ENCODE measurements at places on chromosomes 6 and 20.

GRCh38 chr6:9783567-9783966, 631.3 kb downstream of the TFAP2A start:
- no peak for DNase-seq

DNA sequence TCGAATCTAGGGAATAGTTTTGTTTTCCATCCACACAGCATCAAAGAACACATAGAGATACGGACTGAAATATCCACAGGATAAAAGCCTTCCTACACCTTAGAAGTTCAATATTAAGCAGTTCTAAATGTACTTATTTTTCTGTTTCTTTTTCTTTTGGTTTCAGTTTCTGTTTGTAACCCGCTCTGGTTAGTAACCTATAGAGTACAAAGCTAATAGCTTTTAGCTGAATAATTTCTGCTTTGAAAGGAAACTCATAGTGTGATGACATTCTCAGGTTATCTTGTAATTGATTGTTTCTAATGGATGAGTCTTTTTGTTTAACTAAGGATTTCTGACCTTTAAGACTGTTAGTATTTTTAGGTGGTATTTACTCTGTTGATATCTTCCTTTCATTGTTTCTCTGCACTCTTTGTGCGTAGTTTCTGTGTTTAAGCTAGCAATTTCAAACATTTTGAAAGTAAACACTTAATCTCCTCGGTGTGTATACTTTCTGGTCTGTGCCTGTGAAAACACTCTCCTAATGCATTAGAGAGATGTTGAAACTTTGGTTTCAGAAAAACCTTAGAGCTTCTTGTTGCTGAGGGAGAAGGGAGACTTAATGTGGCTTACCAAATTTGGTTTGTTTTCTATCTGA, 385.5 kb downstream of the HDGFL1 start:
- no peak for DNase-seq

DNA sequence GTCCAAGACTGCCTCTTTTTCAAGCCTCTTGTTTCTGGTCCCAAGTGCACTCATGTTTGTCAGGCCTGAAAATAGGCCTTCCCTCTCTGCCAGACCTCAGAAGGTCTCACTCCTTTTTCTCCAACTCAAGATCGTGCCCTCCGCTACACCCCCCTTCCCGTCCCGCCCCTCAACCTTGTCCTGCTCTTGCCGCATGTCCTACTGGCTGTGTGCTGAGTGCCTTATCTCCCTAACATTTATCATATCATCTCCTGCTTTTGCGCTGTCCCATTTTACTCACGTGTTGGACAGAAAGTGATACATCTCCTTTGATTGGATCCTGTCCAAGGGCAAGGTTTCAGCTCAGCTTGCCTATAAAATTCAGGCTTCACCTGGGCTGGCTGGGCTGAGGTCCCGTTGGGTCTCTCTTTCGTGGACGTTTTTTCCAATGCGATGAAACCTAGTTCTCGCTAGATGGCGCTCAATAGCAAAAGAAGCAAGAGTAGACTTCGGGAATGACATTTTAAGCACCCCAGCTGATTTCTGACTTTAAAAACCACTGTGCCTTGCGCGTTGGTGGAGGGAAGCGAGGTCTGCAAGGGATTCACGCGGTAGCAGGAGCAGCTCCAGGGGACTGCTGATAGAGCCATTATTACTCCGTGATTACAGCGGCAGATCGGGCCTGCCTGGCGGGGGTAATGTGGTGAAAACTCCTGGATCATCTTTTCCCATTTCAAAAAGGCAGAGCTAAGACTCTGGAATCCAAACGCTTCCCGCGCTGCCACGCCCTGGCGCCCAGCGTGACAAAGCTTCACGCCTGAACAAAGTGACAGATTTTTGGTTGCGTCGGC, 137.6 kb downstream of the IMPG1 start:
- peak; percentile 45 for DNase-seq

- DNase-seq, result no peak
Measured at GRCh38 chr6:112827793-112828192, 480.7 kb downstream of the RFPL4B start.

DNA sequence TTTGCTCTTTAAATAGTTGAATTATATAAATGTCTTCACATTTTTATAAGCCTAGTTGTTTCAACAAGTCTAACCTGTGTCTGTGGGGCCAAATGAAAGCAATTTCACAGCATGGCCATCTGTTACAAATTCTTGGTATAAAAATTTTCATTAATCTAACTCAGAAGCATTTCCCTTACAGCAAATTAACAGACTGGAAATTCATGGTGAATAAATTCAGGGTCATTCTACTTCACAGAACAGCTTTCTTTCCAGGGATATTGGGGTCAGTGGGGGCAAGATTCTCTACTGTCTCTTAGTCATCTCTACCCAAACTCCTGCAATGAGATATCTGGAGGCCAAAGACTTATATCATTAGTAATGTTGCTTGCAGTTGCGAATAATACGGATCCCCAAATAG, 352.1 kb downstream of the MMUT start:
- DNase-seq, result no peak

- no peak for DNase-seq
Measured at GRCh38 chr6:158769771-158770432, 49.3 kb downstream of the EZR start.

DNA sequence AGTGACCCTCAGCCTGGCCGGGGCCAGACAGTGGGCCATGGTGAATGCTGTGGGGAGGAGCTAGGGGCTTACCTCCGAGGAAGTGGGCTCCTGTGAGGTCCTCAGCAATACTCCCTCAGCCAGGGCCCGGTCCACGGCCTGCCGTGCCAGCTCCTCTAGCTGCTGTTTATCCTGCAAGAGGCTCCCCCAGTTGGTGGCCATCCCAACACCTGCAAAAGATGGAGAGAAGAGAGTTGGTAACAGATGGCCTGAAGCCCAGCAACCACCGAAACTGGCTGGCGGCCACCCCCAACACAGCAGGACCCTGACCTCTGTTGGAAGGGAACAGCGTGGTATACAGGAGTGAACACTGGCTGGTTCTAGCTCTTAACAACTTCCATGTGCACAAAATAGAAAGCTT, 4.0 kb downstream of the GSS start:
- DNase-seq, result no peak

GRCh38 chr6:26331218-26332073, 33.6 kb upstream of the BTN3A2 start:
- DNase-seq, result no peak

DNA sequence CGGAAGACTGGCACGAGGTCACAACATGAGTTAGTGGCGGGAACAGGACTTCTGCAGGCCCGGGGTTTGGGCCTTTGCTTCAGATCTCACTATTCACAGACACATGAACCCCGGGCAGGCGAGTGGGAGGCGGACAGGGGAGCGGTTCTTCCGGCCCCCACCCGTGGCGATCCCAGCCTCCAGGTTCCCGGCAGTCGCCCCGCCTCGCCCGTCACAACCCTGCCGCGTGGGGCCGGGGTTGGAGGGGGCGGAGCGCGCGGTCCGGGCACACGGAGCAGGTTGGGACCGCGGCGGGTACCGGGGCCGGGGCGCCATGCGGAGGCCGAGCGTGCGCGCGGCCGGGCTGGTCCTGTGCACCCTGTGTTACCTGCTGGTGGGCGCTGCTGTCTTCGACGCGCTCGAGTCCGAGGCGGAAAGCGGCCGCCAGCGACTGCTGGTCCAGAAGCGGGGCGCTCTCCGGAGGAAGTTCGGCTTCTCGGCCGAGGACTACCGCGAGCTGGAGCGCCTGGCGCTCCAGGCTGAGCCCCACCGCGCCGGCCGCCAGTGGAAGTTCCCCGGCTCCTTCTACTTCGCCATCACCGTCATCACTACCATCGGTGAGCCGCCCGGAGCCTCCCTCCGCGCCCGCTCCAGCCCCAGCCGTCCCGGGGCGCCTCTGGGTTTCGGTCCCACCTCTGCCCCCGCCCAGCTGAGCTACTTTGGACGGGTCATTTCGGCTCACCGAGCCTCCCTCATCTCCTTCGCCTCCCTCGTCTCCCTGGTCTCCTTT, at the start of gene KCNK15:
Gene KCNK15 (plus strand): TSS at position 268 of the 769 bp plus-strand sequence. CDS start 46 bp downstream, at position 314.
- peak; percentile 14 for DNase-seq

GRCh38 chr6:3414327-3415081, 42.3 kb downstream of the SLC22A23 start:
- DNase-seq, result no peak

GRCh38 chr6:1596088-1596852, 13.4 kb upstream of the FOXC1 start:
- peak; percentile 67 for DNase-seq

DNA sequence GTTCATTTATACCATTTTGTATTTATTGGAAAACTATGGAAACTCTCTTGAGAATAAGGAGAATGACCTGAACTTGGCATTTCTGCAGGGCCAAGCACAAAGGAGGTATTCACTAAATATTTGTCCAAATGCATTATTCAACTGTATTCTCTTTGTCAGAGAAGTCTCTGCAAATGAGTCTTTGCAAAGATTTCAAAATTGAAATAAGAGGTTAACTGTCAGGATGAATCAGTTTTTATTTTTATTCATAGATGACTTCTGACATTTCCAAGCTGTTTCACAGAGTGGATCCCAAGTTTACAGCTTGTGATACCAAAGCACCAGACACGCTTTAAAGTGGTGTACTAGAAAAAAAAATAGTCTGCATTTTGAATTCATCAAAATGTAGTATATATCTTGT, 131.6 kb downstream of the UTRN start:
- DNase-seq, result no peak

DNA sequence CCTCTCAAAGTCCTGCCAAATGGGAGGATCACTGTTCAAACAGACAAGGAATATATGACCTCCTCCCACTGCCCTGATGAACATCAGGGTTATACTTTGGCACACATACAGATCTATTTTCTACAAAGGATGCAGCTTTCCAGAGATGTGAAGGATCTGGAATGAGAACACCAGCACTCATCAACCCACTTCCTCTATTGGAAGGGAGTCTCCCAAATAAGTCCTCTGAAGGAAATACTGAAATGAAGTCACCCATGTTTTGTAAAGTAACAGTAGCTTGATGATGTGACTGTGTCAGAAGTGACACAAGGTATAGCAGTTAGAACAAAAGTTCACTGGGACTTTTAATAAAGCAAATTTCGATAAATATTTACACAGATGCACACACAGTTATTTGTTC, 104.9 kb downstream of the OGFRL1 start:
- no peak for DNase-seq

- no peak for DNase-seq
Measured at GRCh38 chr6:82976179-82976578, 89.5 kb downstream of the UBE3D start.

- no peak for DNase-seq
Measured at GRCh38 chr6:788058-788457, 95.1 kb upstream of the EXOC2 start.

GRCh38 chr6:168372889-168373288, 53.3 kb upstream of the DACT2 start:
- no peak for DNase-seq

GRCh38 chr6:57021086-57021720, 25.3 kb upstream of the KIAA1586 start:
- DNase-seq, result no peak

GRCh38 chr6:137976430-137976829, 109.4 kb downstream of the TNFAIP3 start:
- no peak for DNase-seq

DNA sequence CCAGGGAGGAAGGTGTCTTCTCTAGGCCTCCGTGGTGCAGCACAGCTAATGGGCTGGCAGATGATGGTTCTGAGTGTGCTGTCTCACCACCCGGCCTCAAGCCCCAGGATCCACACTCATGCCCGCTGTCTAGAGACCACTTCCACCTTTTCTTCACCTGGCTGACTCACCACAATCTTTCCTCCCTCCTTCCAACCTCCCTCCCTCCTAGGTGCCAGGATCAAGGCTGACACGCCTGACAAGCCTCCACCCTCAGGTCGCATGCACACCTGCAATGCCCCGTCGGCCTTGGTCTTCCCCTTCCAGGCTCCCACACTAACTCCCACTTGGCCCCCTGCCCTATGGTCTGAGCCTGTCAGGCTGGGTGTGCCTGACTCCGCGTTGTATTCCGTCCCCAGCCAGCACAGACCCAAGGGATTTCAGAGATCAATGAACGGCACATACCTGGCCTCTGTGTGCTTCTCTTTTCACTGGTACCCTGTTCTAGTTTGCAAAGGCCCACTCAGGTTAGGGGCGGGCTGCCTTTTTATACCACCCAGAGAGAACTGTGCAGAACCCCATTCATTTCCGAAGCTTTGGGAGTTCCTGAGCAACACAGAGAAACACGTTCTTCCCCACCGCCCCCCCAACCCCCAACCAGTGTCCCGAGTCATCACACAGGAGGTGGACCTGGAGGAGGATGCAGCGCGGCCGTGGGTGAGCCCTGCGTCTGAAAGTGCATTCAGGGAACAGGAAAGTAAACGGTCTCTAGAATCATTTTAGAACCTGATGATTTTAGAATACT, 39.3 kb downstream of the PMEPA1 start:
- DNase-seq, result no peak

- peak; percentile 75 for DNase-seq
Measured at GRCh38 chr20:4740774-4741431, 19.2 kb downstream of the PRND start.

GRCh38 chr6:163634211-163635171, 220.0 kb downstream of the QKI start:
- DNase-seq, result no peak

GRCh38 chr6:42742116-42742894, 3.6 kb downstream of the TBCC start:
- no peak for DNase-seq

- no peak for DNase-seq
Measured at GRCh38 chr20:40703975-40704530, 15.0 kb upstream of the MAFB start.

- DNase-seq, result no peak
Measured at GRCh38 chr6:3939964-3940363, 90.8 kb downstream of the FAM50B start.

DNA sequence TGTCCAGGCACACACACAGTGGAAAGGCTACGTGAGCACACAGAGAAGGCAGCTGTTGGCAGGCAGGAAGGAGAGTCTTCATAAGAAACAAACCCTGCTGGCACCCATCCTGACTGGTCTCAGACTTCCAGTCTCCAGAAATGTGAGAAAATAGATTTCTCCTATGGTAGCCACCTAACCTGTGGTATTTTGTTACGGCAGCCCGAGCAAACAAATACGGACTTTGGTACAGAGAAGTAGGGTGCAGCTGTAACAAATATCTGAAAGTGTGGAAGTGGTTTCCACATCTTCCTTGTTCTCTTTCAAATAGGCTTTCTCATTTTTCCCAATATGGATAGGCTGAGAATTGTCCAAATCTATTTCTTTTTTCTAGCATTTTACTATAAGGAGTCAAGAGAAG, 94.6 kb downstream of the ADGB start:
- DNase-seq, result no peak

DNA sequence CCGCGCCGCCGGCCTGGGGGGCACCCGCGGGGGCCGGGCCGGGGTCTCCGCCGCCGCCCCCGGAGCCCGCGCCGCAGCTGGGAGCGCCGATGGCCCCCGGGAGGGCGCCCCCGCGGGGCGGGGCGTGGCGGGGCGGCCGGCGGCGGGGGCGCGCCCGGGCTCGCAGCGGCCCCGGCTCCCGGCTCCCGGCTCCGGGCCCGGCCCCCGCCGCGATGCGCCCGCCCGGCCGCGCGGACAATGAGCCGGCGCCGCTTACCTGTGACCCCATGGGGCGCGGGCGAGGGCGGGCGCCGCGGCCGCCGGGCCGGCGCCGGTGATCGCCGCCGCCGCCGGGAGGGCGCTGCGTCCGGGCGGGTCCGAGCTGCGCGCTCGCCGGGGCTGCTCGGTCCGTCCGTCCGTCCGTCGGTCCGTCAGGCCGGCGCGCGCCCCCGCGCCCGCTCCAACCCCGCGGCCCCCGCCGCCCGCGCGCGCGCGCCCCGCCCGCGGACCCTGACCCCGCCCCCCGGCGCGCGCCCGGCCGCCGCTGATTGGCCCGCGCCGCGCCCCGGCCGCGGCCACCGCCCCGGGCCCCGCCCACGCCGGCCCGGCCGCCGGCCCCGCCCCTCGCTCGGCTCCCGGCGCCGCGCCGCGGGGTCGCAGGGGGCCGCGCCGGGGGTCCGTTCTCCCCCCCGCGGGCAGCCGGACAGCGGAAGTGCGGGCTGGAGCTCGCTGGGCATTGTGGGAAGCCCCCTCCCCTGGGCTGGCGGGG, at the start of gene ZBTB46:
Gene ZBTB46 (minus strand): TSS at position 424 of the 748 bp plus-strand sequence. CDS start 40,507 bp downstream, outside the sequence.
- no peak for DNase-seq
